ENCODE measurements at places on chromosomes 1 and 21.

GRCh38 chr1:55860798-55861519, 645.8 kb upstream of the USP24 start:
- no peak for DNase-seq

DNA sequence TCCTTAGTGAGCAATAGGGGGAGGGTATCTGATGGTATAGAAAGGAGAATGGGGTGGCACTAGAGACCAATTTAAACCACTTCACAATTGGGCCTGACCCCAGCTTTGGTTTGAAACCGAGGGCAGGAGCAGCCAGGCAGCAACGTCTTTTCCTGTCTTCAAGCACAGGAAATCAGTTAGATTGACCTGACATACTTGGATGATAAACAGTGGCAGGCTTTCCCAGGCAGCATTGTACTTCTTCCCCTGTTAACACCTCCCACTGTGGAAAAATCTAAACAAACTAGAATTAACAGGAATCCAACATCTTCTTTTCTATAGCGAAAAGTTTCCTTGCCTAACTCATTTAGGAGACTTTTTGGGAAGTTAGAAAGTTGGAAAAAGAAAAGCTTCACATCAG, 40.6 kb downstream of the SELL start:
- no peak for DNase-seq

DNA sequence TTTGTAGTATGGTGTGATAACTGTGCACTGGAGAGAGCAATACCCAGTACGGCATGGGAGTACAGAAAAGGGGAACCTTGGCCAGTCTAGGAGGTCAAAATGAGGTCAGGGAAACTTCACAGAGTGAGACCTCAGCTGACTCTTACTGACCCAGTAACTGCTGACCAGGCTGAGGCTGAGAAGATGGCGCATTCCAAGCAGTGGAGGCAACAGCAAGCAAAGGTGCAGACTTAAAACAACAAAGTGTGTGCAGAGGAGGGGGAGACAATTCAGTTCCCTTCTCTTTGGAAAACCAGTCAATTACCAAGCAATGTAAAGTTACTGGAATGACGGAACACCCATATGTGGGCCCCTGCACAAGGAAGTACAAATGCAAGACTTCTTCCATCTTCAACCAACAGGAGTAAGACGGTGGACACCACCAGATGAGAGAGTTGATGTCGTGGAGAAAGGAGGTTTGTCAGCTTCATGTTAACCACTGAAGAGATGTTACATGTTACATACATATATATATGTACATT, 54.6 kb upstream of the PRDX6 start:
- no peak for DNase-seq

- DNase-seq = no peak
Measured at GRCh38 chr1:24720152-24720551, 25.1 kb upstream of the CLIC4 start.

- DNase-seq = no peak
Measured at GRCh38 chr1:80436851-80437250, 1363.9 kb upstream of the ADGRL2 start.

GRCh38 chr1:108801101-108801500, 54.6 kb downstream of the STXBP3 start:
- no peak for DNase-seq

GRCh38 chr1:74952786-74953185, 181.4 kb upstream of the LHX8 start:
- DNase-seq = no peak

- DNase-seq = no peak
Measured at GRCh38 chr21:29904359-29905282, 35.2 kb downstream of the GRIK1 start.

- no peak for DNase-seq
Measured at GRCh38 chr1:156262461-156263287, 14.8 kb upstream of the PAQR6 start.

GRCh38 chr1:87115891-87116290, 201.5 kb downstream of the HS2ST1 start:
- DNase-seq = no peak

DNA sequence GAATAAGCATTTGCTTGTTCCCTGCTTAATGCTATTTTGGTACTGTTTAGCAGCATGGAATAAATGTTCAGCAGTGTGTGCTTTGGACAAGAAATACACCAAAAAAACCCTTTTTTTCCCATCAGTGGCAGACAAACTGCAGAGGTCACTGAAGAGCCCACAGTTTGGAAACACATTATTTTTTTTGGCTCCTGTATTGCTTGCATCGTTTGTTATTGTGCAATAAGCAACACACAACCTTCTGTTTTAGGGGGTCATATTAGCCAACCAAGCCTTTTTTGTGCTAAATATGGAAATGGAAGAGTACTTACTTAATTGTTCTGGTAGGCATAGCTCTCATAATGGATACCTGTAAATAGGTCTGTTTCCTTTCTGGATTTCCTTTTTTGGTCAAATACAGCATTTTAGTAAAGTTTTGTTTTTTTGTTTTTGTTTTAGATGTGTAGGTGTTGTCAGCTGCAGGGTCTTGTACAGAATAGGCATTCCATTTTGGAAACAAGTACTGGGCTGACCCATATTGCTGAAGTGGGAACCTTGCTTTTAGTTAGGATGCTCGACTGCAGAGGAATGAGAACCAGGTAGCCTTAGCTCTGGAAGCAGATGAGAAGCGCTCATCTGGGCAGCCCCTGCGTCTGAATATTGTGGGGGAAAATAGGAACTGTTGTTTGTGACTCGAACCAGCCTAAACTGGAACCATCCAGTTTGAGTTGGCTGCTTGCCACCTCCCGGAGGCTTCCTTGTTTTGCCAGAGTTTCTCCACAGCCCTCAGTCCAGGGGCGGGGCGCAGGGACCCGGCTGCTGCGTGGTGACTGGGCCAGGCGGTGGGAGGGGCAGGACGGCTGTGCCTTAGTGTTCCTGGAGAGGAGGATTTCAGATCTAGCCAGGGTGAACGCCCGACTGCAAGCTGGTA, 38.4 kb downstream of the SPEN start:
- DNase-seq = no peak

DNA sequence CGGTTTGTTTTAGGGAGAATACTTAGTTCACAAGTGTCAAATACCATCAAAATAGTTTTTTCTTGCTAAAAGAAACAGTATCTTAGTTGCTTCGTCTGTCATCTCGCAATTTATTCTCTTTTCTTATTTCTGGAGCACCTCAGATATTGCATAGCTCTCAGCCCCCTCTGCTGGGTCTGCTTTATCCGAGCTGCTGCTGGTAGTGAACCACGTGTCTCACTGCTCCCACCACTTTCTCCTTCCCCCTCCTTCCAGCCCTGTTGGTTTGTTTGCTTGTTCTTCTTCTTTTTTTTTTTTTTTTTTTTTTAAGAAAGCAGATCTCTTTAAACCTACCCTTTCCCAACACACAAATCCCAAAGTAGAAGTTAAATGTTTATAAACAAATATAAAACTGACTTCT, 170.8 kb downstream of the EDEM3 start:
- DNase-seq = no peak

DNA sequence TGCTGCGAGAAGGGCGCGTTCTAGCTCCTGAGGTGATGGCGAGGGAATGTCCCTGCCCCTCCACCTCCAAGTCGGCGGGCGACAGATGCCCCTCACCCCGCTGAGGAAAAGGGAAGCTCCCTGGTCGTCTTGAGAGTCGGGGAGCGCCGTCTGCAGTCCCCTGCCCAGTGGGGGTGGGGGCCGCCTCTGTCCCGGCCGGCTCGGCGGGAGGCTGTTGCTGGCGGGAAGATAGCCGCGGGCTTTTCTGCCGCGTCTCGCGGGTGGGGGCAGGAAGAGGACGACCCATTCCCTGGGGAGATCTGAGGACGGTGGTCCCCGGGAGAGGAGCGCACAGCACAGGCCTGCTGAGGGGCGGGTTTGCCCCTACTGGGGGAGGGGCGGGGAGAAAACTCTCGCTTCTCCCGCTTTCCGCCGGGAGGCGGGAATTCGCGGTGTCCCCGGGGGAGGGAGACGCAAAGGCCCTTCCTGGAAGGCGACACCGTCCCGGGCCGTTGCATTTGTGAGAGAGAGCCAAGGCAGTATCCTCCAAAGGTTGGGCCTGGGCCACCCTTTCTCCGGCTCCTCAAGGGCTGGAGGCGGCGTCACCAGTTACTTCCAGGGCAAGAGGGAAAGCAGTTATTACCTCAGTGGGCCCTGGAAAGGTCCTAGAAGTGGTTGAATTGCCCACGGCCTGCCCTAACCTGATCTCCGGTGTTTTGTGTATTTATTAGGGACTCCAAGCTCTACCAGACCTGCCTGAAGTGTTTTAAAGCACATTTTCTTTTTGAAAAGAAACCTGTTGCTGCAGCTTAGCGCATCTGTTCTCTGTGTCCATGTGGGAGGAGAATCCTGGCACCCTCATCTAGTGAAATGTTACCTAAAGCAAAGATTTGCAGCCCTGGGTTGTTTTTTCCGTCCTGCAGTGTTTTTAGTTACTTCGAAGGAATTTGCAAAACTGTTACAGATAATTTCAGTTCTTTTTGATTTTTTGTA, 648 bp downstream of the S100PBP start:
- DNase-seq = no peak

GRCh38 chr1:235254721-235255120, 73.3 kb downstream of the ARID4B start:
- no peak for DNase-seq

- no peak for DNase-seq
Measured at GRCh38 chr21:37711286-37711829, 204.9 kb downstream of the KCNJ6 start.
